ENCODE measurements at places on chromosomes 16 and 17.
A peak's percentile ranks its signal among the peaks of the same experiment; 100 is the strongest.

DNA sequence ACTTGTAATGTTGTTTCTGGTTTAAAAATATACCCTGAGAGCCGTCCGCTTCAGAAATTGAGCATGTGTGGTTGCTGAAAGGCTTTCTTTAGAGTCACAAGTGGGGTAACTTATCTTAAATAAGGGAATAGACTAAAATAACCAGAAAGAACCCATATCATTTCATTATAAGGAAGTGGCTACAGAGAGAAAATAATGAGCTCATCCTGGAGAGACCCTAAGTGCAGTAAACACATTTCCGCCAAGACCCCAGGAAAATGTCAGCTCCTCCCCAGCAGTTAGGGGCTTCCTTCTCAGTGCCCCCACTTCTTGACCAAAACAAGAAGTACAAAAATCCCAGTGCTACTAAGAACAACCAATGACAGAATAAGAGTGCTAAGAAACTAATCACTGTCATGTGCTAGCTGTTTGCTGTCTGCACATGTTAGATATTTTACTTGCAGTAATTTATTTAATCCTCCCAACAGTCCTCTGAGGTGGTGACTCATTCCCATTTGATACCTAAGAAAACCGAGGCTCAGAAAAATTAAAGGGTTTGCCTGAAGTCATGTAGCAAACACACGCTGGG lies 83.5 kb downstream of the CDYL2 start:
- no peak for DNase-seq

- no peak for DNase-seq
Observed at GRCh38 chr16:63921737-63922295, 1200.0 kb downstream of the CDH11 start.

DNA sequence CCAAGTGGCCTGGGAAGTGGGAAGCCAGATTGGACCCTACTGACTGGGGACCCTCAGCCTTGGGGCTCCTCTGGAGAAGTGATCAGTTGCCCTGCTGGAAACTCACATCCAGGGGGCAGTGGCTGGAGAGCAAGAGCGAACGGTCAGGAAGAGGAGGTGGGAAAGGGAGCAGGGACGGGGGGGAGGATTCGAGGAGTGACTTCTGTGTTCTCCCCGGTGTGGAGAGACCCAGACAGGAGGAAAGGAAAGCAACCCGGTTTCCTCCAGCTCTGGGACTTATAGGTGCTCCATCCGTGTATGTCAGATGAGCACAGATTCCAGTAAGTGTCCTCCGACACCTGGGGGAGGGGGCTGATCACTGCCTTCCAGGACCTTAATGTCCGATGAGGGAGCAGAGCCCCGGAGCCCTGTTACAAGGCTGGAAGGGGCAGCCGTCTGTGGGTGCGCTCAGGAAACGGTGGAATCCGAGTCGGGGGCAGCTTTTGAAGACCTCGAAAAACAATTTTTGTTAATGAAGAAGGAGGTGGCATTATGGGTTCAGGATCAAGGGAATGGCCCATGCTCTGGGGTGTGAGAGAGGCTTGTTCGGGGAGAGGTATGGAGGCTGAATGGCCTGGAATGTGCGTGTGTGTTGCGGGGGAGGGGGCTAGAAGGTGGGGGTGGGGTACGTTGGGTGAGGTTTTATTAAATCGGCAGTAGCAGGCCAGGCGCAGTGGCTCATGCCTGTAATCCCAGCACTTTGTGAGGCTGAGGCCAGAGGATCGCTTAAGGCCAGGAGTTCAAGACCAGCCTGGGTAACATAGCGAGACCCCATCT lies 34.8 kb upstream of the NDRG4 start:
- DNase-seq, result no peak

GRCh38 chr16:50311134-50311528 lies 44.8 kb downstream of the ADCY7 start:
- DNase-seq, result no peak

- DNase-seq, result no peak
Observed at GRCh38 chr17:41976142-41976768, 9.7 kb downstream of the CNP start.

DNA sequence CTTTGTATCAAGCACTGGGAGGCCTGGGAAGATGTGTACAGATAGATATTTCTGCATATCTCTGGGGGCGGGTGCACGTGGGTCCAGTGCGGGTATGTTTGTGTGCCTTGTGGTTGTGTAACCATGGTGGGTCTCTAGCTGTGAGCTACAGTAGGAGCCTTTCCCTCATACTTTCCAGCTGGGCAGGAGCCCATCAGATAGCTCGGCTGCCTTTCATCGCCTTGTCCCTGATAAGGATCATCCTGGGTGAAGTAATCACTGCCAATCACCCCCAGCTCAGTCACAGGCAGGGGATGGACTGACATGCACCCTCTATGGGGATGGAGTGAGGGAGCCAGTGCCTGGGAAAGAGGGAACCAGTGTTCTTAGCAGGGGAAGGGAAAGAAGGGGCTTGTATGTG lies 3.2 kb upstream of the SCRN2 start:
- no peak for DNase-seq

GRCh38 chr17:68821860-68822696 lies 133.1 kb downstream of the ABCA8 start:
- DNase-seq, result no peak

- DNase-seq, result no peak
Observed at GRCh38 chr16:89742948-89743347, 21.6 kb downstream of the ZNF276 start.

GRCh38 chr17:67531291-67531690 lies 154.2 kb downstream of the PITPNC1 start:
- peak; percentile 54 for DNase-seq

GRCh38 chr17:60535382-60536279 lies 9.6 kb upstream of the APPBP2 start:
- no peak for DNase-seq

DNA sequence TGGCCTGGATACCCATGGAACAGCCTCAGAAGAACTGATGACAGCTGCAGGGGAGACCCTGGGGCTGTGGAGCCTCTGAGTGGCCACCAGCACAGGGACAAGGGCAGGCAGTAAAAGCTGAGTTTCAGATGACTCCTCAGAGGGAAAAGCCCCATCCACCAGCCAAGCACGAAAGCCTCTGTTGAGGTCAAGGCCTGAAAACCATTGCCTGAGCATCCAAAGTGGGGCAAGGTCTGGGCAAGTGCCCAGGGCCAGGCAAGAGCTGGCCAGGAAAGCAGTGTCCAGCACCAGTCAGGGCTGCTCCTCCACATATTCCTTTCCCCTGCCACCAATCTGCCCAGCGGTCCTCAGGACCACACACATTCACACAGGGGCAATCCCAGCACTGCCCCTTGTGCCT lies 16.4 kb downstream of the ATP6V0D1 start:
- DNase-seq, result no peak

DNA sequence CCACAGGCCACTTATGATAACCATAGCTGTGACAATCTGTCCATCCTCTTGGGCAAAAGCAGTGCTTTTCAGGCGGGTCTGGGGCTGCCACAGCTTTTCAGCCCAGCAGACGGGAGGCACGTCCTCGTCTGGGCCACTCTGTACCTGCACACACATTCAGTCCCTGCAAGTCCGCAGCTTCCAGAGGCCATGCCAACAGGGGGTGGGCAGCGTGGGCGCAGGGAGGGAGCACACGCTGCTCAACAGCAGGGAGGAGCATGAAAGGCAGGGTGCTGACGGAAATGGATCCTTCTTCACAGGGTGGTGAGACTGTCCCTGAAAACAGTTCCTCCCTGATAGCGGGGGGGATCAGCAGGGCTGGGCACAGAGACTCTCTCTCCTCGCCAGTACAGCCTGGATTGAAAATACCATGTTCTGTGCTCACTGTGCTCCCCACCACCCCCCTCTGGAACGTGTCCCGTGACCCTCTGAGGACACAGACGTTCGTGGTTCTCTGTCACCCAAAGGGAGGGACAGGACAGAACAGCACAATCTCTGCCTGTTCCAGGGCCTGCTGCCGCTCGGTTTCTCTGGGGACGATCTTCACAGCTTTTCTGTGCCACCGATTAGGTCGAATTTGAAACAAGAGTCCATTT lies 41.7 kb downstream of the PEMT start:
- DNase-seq, result no peak

DNA sequence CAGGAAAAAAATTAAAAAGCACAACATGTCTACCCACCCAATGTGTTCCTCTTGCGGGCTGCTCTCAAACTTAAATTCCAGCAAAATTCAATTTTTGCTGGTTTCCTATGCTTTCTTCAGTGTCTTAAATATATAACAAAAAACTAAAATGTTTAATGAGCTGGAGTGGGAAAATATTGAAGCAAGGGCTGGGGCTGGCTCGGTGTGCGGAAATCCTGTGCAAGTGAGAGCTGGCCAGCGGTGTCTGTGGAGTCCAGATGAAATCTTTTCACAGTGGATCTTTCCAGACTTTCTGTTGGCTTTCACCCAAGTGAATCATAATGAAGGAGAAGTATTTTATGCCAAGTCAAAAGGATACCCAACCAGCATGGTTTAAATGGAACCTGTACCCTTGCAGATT lies 1733.6 kb downstream of the TP53TG3F start:
- no peak for DNase-seq

- no peak for DNase-seq
Observed at GRCh38 chr17:13209081-13209480, 191.3 kb upstream of the ELAC2 start.

DNA sequence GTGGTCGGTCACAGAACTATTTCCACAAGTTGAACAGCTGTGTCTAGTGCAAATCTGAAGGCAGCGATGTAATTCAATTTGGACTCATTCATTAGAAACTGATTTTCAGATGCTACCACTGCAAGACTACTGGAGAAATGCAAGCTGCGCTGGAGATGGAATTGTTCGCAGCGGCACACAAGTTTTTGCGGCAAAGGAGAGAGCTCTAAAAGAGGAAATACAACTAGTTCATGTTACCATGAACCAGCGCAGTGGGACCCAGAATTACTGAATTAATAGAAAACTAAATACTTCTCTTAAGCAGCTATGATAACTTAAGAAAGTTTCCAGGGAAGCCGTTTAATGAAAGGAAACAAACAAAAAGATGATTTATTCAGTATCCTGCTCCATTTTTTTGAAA lies 1.9 kb downstream of the CREBBP start:
- DNase-seq, result no peak

DNA sequence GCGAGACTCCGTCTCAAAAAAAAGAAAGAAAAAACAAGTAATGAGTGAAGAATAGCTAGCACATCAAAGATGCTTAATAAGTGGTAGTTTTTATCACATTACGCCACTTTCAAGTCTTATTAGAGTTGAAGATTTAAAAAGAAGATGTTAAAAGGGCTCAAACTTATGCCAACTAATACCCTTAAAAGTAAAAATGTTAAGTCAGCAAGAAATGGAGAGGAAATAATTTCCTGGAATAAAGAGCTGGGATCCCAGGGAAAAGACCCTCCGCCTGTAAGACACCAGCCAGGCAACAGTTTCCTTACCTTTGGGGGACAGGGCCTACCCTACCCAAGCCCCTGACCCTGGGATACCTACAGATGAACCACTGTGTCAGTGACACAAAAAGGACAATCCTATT lies 3.6 kb downstream of the XPO6 start:
- no peak for DNase-seq

DNA sequence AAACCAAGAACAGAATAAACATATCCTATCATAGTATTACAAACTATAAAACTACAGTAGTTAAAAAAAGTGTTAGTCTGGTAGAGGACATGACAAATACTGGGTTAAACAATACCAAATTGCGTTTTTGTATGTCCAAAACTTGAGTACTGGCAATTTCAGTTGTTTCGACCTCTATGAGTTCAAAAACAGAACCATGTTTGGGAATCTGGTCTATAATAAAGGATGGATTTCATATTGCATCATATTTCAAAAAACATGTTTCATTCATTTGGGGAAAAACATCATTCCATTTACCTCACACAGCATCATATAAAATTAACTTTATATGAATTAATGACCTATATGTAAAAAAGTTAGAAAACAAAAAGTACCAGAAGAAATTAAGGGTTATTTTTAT lies 81.8 kb downstream of the TRIM37 start:
- no peak for DNase-seq

- no peak for DNase-seq
Observed at GRCh38 chr16:67910158-67910557, 17.1 kb downstream of the PSKH1 start.

GRCh38 chr17:49715216-49715615 lies 7.5 kb upstream of the SLC35B1 start:
- no peak for DNase-seq

DNA sequence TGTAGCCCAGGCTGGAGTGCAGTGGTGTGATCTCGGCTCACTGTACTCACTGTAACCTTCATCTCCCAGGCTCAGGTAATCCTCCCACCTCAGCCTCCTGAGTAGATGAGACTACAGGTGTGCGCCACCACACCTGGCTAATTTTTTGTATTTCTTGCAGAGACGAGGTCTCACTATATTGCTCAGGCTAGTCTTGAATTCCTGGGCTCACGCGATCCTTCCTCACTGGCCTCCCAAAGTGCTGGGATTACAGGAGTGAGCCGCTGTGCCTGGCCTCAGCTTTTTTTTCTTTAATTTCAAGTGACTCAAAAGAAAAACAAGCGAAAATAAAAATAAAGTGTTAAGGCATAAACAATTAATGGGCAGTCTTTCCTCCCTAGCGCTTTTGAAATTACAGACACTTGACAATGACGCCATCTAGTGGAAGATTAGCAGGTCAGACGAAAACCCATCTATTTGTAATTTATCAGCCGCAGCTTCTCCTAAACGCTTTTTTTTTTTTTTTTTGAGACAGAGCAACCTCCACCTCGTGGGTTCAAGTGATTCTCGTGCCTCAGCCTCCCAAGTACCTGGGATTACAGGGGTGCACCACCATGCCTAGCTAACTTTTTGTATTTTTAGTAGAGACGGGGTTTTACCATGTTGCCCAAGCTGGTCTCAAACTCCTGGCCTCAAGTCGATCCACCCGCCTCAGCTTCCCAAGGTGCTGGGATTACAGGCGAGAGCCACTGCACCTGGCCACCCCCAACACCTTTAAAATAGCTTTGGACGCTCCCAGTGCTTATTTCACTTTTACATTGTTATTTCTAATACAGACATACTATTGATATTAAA lies 28.1 kb upstream of the PECAM1 start:
- DNase-seq, result peak; percentile 70

DNA sequence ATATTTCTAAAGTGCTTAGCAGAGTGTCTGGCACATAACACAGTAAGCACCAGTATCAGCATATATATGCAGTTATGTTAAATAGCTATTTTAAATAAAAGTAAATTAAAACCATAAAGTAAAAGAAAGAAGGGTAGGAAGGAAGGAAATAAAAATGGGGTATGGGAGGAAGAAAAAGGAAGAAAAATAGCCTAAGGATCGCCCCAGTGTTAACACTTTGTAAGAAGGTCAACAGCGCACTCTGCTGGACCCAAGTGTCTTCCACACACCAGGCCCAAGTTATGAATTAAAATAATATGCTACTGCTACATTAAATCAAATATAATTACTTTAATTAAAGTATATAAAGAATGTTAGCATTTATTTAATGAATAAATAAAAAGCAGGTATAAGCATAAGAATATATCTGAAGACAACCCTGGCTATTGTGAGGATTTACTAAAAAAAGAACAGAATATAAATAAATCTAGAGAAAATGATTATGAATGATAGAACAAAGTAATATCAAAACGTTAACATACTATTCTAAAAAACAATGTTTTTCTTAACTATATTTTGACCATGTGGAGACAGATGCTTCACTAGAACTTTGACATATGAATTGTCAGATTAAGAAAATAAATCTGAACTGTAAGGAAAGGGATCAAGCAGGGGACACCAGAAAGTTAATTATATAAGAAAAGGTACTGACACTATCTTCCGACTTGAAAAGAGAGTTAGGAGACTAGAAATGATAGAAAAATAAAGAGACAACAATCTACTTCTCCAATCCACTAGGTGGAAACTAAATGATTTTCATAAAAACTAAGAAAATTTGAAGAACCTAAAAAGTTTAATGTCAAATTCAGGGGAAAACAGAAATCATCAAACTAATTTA lies 25.9 kb downstream of the BRIP1 start:
- DNase-seq, result peak; percentile 64

- DNase-seq, result no peak
Observed at GRCh38 chr16:50037662-50038220, 12.7 kb downstream of the CNEP1R1 start.
